ENCODE measurements at places on chromosomes 5 and 9. TPM values are rescaled to one million over a fixed set of nuclear protein-coding genes. Genes with fewer than 3 reads are reported as not detected.

Gene ZBED3
- total RNA-seq = 8.1 TPM

- no peaks in the 10 kb centered on the region for H3K36me3 ChIP-seq
- peaks cover 27% of the 10 kb centered on the region for H3K4me1 ChIP-seq
- no peaks in the 10 kb centered on the region for H3K27me3 ChIP-seq
- H3K4me3 ChIP-seq = no peak overlapping the region
Measured at GRCh38 chr5:82356808-82357671, 78.9 kb upstream of the RPS23 start.

- H3K36me3 ChIP-seq = no peaks in the 10 kb centered on the region
- H3K4me1 ChIP-seq = no peaks in the 10 kb centered on the region
- H3K27ac ChIP-seq = no peak overlapping the region
- no peak overlapping the region for H3K4me3 ChIP-seq
Measured at GRCh38 chr9:126144603-126145456, 181.8 kb upstream of the MVB12B start.

- no peak overlapping the region for H3K4me3 ChIP-seq
- no peak overlapping the region for H3K27ac ChIP-seq
- no peaks in the 10 kb centered on the region for H3K27me3 ChIP-seq
- H3K36me3 ChIP-seq = no peaks in the 10 kb centered on the region
Measured at GRCh38 chr5:30034870-30035269, 1158.6 kb upstream of the CDH6 start.

- no peaks in the 10 kb centered on the region for H3K36me3 ChIP-seq
- no peak overlapping the region for H3K27ac ChIP-seq
- H3K27me3 ChIP-seq = no peaks in the 10 kb centered on the region
- no peak overlapping the region for H3K4me3 ChIP-seq
- no peak for DNase-seq
Measured at GRCh38 chr9:24545285-24545684, 412 bp downstream of the IZUMO3 start.

Data from upper lobe of left lung (tissue), 6 donors.